Breast epithelium (tissue), 4 donors: ENCODE measurements at places on chromosomes 2 and 18. TPM values are rescaled to one million over a fixed set of nuclear protein-coding genes. Genes with fewer than 3 reads are reported as not detected.

- DNase-seq: no peak
These were observed 11.6 kb upstream of the CASP10 start for GRCh38 chr2:201171259-201171814.

GRCh38 chr2:120052597-120052996 lies 39.7 kb downstream of the EPB41L5 start:
- DNase-seq: no peak

- DNase-seq: no peak
These were observed 19.9 kb downstream of the TTC32 start for GRCh38 chr2:19881908-19882265.

- DNase-seq: no peak
These were observed 163.2 kb upstream of the MYCN start for GRCh38 chr2:15776992-15777702.

GRCh38 chr2:27929916-27930486 lies 39.5 kb downstream of the BABAM2 start:
- DNase-seq: no peak

KIAA2012 gene
- not detected for total RNA-seq

DNA sequence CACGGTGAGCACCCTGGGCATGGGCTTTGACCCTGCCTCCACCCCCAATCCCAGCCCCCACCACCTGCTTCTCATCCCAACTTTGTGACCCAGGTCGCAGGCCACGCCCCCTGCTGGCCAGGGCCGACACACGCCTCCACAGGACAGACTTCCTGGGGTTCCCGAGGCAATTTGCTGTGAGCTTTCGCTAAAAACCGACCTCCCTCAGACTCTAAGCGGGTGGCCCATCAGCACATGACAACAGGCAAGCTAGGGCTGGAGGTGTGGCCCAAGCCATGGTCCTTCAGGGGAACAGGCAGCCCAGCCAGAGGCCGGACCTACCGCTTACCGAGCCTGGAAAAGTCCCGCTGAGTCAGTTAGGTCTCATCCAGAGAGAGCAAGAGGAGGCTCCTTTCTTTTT lies 31.9 kb downstream of the C1QL2 start:
- no peak for DNase-seq

GRCh38 chr18:23716516-23716915 lies 27.3 kb downstream of the LAMA3 start:
- DNase-seq: no peak

DNA sequence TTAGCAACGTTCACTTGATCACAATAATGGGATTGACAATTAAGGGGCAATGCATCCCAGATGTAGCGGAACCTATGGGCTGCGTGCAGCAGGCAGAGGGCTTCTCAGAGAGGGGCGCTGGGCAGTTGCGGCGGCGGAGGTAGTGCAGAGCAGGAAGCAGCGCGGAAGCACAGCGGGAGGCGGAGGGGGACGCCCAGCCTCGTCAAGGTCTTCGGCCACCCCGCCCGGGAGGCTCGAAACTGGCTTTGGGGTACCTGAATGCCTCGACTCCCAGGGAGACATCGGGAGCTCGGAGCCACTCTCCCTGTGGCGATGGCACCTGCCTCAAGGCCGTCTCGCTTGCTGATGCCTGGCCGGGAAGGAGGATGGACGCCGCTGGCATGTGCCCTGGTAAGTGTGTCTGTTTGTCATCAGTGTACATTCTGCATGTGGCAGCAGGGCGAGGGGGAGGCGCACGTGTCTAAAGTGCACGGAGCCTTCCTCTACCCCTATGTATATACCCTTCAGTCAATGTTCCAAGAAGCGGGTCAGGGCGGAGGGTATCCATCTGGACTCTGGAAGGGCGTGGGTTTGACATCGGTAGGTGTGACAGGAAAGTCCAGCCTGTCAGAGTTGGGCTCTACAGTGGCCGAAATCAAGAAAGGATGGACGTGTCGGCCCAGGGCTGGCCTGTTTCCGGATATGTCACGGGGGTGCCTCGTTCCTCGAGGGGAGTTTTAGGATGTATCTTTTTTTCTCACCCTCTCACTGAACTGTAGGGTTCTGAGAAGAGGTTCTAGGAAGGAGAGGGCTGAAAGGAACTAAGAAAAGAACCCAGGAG lies 7.5 kb upstream of the SP9 start:
- DNase-seq: no peak

TUBA3D gene
- not detected for total RNA-seq

- DNase-seq: no peak
These were observed 1889.3 kb upstream of the CELF4 start for GRCh38 chr18:39454866-39455265.

KIF5C gene
- 2.7 TPM for total RNA-seq

GPR45 gene
- not detected for total RNA-seq
